Activated CD4-positive, alpha-beta T cell treated with anti-CD3 and anti-CD28 coated beads for 36 hours (primary cell): ENCODE measurements at places on chromosomes 1 and 21.

DNA sequence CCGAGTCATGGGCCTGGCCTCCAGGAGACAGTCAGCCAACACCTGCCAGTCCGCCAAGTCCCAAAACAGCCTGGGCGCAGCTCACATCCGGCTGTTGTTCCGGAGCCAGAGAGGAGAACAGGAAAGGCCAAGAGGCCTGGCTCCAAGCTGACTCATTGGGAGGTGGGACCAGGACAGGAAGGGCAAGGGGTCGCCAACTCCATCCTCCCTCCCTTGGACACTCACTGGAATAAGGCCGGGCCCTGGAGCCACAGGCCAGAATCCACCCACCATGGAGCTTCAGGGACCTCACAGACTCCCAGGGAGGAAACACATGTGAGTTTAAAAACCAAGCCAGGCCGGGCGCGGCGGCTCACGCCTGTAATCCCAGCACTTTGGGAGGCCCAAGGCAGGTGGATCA, 25.1 kb upstream of the CLIC4 start:
- no peak for DNase-seq

DNA sequence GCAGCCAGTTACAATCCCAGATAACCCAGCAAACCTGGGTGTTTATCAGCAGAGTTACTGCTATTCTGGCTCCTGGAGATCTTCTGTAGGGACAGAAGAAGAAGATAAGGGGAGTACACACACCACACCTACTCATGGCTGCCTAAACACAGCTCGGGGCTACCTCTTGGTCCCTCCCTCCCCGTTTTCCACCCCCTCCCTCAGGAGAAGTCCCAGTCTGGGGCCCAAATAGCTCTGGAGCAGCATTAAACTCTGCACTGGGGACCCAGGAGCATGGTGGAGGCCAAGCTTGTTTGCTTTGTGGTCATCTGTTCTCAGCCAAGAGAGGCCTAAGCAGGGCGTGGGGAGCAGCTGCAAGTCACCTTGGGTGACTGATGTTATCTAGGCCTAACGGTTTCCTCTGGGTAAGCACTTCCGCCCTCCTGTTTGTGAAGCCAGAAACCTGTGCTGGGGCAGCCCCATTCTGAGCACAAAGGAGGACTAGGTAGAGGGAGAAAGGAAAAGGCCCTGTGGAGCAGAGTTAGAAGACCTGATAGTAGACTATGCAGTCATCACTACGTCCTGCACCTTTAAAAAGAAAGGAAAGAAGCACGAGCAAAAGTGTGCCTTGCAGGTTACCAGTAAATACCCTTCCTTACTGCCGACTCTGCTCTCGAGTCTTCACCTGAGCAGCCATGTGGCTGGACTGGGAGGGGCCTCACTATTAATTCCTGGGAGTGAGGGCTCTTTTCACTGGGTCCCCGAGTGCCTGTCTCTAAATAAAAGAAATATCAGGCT, 2.0 kb upstream of the RCSD1 start:
- peak; percentile 87 for DNase-seq

GRCh38 chr1:97281962-97282361, 560.4 kb downstream of the PTBP2 start:
- no peak for DNase-seq

DNA sequence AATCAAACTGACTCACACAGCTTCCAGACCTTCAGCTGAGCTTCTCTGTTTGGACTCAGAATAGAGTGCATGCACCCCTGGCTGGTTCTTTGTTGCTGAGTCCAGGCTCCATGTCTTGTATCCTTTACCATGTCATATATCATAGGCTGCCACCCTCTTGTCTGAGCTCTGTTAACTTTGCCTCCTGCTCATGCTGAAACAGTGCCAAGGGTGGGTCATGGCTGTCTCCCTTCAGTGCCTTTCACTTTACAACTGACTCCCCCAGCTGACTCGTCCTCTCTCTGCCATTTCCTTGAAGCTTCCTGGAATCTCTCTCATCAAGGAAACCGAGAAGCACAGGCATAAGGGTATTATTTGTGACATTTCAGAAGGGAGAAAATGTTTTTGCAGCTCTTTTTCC, 885.3 kb downstream of the TTLL7 start:
- DNase-seq = no peak

DNA sequence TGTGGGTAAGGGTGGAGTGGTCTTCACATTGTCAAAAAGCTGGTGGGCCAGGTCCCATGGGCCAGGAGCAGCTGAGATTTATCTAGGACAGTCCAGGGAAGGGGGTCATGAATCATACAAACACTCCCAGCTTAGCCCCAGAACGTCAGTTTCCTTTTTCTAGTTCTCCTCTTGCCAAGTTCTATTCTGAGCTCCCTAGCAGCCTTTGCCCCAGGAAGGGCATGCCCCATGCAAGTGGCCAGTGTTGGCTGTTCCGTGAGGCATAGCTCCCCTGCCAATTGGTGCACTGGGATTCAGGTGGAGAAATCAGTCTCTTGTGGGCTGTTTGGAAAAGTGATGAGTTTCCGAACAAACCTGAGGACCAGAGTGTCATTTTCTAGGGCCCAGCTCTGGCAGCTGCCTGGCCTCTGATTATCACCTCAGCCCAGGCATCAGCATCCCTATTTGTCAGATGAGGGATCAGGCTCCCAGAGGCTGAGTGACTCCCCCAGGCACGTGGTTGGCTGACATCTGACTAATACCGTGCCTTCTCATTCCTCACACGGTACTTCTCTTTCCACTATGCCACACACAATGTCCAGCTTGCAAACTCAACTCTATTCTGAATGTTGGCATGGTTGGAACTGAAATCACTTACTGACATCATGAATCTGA, 14.2 kb upstream of the MYOM3 start:
- DNase-seq = peak; percentile 29

DNA sequence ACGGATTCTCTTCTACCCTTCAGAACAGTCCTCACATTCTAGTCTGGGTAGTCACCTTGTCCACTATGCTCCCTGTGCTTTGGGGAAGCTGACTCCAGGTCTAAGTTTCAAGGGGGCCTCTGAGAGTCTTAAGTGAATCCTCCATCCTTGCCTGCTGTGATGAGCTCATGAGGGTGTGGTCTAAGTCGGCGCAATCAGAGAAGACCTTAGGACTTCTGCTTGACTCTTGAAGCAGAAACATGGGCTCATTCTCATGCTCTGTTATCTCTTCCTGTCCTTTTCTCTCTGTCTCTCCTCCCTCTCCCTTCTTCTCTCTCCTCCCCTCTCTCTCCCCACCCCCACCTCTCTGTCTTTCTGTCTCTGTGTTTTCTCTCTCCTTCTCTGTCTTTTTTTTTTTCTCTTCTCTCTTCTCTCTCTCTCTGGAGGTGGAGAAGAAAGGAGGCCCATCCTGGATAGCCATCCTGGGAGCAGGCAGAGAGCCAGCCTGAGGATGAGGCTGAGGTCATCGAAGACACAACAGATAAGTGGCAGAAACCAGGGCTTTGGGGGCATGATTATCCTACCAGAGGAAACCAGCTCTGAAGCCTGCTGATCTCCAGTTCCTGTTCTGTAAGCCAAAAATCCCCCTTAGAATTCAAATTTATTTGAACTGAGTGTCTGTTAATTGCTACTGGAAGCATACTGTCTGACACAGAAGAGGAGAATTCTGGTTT, 245.6 kb downstream of the SIPA1L2 start:
- no peak for DNase-seq

DNA sequence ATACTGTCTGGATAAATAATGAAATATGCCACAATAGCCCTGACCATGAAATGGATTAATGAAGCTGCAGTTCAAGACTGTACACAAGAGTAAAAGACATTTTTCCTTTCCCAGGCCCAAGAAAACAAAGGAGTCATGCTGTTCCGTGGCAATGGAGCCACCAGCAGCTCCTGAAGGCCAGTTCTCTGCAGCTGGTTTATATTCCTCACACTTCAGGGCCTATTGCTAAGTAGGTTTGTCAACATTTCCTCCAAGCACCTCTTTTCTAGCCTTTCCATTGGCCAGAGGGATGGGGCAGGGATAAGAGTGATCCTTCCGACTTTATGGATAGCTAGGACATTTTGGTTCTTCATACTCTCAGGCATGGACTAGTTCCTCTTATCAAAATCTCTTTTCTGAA, 24.2 kb upstream of the RGL1 start:
- no peak for DNase-seq

DNA sequence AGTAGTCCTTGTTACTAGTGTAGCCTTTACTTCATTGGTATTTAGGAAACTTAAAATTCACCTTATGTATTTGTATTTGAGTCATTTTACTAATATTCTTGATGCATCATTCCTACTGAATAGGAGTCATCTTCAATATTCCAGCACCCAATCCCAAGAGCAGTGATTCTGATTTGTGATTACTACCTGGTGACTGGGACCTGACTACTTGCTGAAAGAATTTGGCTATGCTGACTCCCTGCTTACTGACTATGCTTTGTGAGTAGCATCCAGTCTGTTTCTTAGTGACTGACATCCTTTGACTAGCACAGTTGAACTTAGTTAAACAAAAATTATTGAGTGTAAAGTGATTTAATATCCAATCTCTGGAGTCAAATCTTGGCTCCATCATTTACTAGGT, 129.9 kb upstream of the NEGR1 start:
- no peak for DNase-seq

GRCh38 chr1:174023440-174023839, 1.3 kb upstream of the RC3H1 start:
- no peak for DNase-seq

DNA sequence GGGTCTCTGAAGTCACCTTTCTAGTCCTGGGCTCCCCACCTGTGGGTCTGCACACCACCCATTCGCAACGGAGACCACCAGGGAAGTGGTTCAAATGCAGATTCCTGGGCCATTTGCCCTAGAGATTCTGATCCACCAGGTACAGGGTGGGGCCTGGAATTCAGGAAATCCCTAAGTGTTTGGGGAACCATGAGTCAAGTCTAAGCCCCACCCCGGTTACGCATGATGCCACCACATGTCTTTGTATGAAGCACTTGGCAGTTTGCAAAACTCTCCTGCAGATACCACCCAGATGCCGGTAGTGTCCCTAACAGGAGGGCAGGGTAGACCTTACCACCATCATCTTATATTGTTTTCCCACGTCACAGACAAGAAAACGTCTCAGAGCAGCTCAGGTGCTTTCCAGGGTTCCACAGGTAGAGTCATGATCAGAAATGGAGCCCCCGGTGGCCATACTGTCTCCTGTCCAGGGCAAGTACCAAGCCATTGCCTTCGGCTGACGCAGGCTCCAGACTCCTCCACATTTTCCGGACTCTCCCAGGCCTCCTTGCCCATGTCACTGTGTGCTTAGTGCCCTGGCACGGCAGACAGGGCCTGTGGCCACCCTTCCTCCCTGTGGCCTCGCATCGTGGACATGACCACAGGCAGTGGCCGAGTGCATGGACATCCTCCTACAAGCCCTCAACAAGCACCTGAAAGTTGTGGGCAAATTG, 89.2 kb upstream of the TMEM51 start:
- no peak for DNase-seq

DNA sequence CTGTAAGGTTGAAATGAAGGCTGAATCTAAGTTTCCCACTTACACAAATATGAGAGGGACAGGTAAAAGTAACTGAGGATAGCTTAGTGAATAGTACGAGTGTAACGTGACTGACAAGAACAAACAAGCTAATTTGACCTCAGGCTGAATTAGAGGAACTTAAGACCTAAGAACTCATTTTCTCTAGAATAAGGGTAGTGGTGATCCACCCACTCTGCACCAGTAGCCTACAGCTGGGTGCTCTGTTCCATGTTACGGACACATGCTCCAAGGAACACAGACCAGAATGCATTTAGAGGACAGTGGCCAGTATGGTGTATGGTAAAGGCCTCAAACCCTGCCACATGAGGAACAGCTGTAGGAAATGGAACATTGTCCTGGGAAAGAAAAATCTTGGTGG, 14.9 kb upstream of the TMEM9 start:
- no peak for DNase-seq

GRCh38 chr1:212341090-212341489, 55.9 kb downstream of the PPP2R5A start:
- DNase-seq = no peak

- peak; percentile 34 for DNase-seq
Observed at GRCh38 chr1:10168912-10169514, 41.4 kb upstream of the KIF1B start.

DNA sequence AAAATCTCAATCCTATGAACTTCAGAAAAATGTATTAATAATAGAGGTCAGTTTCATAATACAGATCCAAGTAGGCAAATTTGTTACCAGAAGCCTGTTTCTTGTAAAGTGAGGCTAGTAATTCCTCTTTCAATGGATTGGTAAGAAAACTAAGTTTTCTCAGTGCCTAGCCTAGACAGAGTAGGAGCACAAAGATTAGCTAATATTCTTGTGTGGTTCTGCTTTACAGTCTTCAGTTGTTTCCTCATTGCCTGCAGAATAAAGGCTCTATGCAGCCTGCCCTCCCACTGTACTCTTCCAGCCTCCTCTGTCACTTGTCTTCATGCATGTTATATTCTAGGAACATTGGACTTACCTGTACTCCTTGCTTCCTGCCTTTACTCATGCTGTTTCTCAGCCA, 2.4 kb upstream of the PPP1R15B start:
- no peak for DNase-seq

DNA sequence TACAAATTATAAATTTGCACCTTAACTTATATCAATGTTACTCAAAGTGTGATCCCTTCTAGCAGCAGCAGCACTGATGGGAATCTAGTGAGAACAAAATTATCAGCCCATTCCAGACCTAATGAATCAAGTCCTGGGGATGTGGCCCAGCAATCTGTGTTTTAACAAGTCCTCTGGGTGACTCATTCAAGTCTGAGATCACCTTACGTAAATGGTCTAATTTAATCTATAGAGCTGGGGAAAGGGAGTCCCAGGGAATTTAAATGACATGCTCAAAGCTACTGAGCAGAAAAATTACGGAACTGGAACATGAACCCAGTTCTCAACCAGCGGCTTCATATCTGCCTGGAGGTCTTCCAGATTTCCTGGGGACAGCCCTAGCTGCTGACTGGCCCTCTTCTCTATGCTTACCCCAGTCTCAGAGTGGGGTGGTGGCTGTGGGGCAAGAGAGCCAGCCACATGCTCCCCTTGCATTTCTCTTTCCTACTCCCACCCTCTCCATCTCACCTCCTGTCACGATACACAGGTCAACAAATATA, 220.0 kb downstream of the TM2D1 start:
- DNase-seq = no peak

DNA sequence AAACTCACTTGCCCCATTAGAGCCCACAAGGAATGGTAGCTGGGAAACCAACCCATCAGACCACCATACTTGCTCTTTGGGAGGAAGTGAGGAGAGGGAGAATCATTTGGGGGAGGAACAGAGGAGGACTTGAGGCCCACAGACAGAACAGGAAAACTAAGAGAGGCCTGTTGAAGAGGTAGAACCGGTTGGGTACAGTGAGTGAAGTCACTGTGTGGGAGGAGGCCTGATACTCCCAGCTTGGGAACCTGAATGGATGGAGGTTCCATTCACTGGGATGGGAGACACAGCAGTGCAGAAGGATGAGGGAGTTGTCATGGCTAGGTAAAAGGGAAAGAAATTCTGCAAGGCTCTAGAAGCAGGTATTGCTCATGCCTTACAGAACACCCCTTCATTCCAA, 63.4 kb upstream of the PSEN2 start:
- no peak for DNase-seq

- no peak for DNase-seq
Observed at GRCh38 chr1:203093754-203094410, 8.1 kb upstream of the MYOG start.
